ENCODE measurements at places on chromosomes 6 and 20.

GRCh38 chr20:53914781-53915445 is 155.5 kb downstream of the BCAS1 start:
- no peak for DNase-seq

DNA sequence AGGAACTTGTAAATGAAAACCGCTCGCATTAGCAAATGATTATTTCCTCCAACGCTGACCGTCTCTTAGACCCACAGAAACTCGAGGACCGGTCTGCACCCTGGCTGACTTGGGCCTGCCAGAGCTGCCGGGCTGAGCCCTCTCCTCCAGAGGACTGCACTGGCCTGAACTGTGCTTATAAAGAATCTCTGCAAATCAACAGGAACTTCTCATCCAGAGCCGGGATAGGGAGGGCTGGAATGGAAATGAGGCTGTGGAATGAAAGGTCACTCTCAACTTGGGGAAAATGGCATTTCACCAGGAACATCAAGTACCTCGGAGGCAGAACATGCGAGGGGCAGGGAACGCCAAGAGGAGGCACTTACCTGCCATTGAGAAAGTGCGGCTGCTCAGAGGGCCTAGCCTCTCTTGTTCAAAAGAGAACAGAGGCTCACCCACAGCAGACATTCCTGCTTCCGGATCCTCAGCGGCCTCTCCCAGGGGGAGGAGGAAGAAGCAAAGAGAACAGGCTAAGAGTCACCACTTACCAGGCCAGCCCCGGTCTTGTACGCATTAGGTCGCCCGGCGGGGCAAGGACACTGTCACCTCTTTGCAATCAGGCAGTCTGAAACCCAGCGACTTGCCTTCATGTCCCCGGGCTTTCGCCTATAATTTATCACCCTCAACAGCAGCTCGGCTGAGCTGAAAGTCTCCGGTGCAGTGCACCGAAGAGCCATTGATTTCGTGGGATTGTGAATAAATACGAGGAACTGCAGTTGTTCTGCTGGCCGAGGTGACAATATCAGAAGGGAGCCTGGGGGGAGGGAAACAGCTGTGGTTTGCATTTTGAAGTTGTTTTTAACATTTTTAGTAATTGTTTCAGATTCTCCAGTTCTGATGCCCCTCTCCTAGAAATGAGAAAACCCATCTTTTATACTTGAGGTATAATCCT is 37.6 kb downstream of the ZMYND8 start:
- DNase-seq, result no peak

- DNase-seq, result no peak
Measured at GRCh38 chr6:42378536-42378935, 73.2 kb downstream of the TRERF1 start.

- no peak for DNase-seq
Measured at GRCh38 chr20:13884803-13885202, 100.0 kb downstream of the NDUFAF5 start.

GRCh38 chr20:64111841-64112641 is 4.7 kb upstream of the NPBWR2 start:
- no peak for DNase-seq

DNA sequence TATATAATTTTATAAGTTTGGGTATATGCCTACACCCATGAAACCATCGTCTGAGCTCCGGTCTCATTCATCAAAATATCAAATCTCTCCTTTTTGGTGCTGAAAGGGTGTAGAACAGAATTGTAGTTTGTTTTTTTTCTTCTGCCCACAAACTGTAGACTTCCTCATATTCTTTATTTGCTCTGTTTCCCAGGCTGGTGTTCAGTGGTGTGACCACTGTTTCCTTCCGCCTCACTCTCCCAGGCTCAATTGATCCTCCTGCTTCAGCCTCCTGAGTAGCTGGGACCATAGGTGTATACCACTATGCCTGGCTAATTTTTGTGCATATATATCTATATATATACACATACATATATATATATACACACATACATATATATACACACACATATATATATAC is 139.6 kb upstream of the HCRTR2 start:
- DNase-seq, result no peak

- no peak for DNase-seq
Measured at GRCh38 chr6:149392093-149392492, 8.0 kb upstream of the SUMO4 start.

DNA sequence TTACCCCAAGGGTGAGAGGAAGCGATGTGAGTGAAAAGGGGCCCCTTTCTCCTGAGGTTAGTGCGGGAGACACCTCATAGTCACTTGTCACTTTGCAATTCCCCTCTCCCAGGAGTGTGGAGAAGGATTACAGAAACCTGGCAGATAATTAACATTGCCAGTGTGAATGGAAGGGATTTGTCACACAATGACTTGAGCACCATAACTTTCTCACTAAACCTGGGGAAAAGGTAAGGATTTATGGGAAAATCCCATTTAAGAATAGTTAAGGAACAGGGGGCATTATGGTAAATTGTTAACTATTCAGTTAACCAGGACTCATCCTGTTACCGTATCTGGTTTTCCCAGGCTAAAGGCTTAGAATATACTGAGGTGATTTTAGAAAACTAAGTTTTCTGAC is 219.5 kb upstream of the JAG1 start:
- no peak for DNase-seq

- DNase-seq, result no peak
Measured at GRCh38 chr6:16548121-16548520, 213.1 kb downstream of the ATXN1 start.

DNA sequence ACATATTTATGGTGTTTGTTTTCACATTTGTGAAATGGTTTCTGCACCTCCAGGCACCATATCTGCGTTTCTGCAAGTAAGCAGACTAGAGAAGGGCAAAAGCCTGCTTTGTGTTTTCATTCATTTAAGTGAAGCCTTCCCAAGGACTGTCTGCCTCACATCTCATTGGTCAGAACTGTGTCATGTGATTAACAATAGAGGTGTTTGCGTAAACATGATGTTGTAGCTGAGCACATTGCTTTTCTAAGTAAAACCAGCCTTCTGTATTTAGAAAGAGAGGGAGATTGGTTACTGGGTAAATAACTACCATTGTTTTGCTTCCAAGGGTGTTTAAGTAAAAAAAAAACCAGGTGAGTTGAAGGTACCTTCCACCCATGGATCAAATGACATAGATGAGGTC is 39.7 kb downstream of the SH3BGRL2 start:
- DNase-seq, result no peak

GRCh38 chr20:19609642-19610223 is 148.3 kb upstream of the RIN2 start:
- no peak for DNase-seq

DNA sequence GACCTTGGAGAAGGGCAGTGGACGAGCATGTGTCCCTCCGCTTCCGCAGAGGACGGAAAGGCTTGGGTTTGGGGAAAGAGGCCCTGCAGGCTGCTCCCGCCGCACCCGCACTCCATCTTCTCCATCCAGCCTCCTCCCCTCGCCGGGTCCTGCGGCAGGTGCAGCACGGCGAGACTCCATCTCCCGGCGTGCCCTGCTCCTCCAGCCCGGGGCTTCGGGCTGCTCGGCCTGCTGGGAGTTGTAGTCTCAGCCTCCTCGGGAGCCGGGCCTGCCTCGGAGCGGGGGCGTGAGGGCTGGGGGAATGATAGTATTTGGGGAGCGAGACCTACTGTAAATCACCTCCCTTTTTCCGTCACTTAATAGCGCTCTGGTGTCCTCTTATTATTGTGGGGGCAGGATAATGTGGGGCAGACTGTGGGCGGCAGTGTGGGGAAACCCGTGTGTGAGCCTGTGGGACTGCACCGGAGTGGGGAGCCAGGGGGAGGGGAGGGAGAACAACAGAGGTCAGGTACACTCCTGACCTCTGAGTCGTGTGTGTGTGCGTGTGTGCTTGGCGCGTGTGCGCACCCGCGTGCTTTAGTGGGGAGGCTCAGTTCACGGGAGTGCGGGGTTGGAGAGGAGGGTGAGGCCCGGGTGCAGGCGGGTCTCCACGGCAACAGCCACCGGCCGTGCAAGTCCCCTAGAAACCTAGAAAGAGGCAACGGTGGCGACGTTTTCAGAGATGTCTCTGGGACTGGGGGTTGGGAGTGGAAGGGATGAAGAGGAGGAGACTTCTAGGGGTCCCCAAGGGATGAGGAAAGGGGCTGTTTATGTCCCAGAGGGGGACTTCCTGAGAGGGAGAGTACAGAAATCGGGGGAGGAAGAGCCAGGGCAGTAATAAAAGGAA is 4.1 kb downstream of the TTBK1 start:
- peak; percentile 68 for DNase-seq

DNA sequence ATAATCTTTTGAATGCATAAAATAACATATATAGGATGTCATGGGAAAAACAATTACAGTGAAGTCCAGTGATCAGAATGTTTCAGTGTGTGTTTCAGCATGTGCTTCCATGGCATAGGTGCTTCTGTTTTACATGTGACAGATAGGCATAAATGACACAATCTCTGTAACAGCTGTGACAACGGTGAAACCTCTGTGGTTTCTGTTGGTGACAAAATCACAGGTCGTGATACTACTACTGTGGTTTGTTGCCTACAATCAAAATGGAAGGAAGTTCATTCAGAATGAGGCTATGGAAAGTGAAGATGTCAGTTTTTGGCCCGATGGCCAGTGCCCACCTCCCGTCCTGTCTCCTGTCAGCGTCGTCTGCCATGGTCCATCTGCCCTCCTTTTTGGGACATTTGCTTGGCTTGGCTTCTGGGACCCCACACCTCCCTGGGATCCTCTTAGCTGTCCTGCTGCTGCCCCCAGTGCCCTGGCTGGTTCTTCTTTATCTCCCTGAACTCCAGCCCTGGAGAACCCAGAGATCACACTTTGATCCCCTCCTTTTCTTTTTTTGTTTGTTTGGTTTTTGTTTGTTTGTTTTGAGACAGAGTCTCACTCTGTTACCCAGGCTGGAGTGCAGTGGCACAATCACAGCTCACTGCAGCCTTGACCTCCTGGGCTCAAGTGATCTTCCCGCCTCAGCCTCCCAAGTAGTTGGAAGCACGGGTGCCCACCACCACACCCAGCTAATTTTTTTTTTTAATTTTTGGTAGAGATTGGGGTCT is 79.3 kb upstream of the NAA20 start:
- DNase-seq, result no peak

DNA sequence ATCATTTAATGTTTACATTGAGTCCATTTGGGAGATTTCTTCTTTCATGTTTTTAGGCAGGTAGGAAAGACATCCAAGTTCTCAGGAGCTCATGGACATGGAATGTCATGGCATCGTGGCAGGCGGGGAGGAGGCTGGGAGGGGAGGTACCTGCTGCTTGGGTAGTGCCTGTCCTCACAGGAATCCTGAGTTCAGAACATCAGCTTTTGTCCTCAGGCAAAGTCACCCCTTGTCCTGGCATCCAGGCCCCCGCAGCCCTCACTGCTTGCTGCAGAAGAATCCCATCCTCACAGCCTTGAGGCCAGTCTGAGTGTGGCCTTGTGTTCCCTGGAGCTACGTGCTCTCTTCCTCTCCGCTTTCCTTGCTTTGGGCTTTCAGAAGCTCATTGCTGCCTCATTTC is 157.4 kb downstream of the CFAP61 start:
- DNase-seq, result no peak

DNA sequence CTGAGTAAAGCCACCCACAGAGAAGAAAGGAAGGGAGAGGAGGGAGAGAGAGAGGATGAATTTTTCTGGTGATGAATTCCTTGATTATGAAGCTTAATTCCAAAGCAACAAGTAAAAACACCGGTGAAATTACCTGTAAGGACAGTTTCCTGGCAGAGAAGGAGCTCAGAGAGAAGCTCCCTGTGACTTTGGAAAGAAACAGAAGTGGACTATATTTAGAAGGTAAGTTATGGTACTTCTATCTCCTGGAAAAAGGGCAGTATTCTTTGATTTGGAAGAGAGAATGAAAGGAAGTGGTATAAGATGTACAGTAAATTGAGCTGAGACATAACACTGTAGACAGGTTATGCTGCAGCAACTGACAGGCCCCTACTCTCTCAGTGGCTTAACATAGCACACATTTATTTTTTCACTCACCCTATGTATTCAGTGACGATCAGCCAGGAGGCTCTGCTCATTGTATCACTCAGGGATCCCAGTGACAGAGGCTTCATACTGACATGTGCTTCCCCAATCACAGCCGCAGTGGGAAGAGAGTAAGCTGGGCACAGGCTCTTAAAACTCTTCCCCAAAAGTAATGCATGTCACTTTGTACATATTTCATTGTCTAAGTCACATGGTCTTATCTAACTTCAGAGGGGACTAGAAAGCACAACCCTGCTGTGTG is 349.5 kb downstream of the BTBD9 start:
- no peak for DNase-seq

- no peak for DNase-seq
Measured at GRCh38 chr6:122903266-122903915, 92.6 kb upstream of the CLVS2 start.

GRCh38 chr6:107540465-107540857 is 50.5 kb downstream of the SOBP start:
- DNase-seq, result no peak

DNA sequence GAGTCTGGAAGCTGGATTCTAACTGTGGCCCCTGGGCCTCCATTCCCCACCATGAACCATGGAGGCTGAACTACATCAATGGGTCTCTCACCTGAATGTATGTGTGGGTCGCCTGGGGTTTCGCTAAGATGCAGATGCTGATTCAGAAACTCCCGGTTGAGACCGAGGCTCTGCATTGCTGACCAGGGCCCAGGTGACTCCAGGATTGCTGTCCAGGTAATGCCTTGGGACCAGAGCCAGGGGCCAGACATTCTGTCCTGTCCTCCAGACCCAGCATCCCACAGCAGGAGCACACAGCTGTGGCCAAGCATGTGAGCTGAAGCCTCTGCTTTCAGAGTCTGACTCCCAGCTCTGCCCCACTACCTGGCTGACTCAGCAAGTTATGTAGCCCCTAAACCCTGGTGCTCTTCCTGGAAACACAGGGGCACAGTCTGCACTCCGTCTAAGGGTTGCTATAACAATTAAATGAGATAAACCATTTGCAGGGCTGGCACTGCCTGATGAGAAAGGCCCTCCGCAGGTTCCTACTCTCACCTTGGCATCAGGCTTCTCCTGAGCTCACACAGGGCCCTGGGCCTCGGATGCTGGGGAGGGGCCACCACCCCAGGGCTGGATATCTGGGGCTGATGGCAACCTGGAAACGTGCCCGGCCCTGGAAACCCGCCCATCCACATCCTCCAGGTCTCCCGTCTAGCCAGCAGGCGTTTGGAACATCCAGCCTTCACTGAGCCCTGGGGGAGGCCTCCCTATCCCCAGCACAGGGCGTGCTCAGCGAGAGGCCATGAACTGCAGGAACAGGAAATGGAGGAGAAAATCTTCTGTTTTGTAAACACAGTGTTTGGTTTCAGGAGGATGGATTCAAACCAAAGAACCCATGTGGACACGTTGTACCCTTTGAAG is 175.7 kb downstream of the DLL1 start:
- no peak for DNase-seq

- no peak for DNase-seq
Measured at GRCh38 chr6:157556144-157556645, 175.2 kb downstream of the ZDHHC14 start.

DNA sequence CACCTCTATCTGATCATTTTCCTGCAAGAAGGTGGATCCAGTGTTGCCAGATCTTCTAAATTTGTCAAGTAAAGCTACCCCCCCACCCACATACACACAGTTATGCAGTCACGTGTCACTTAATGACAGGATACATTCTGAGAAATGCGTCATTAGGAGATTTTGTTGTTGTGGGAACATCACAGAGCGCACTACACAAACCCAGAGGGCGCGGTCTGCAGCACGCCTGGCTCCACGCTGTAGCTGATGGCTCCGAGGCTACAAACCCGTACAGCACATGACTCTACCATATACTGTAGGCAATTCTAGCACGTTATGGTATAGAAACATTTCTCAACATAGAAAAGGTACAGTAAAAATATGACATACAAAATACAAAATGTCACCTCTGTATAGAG is 126.9 kb downstream of the SYCP2 start:
- no peak for DNase-seq

Data from activated T-helper 1 cell treated with Interleukin-2 at 50 U/mL for 16 hours (primary cell).